Mesenchymal stem cell (in vitro differentiated cells and primary cell): ENCODE measurements at places on chromosomes 12 and 14.

DNA sequence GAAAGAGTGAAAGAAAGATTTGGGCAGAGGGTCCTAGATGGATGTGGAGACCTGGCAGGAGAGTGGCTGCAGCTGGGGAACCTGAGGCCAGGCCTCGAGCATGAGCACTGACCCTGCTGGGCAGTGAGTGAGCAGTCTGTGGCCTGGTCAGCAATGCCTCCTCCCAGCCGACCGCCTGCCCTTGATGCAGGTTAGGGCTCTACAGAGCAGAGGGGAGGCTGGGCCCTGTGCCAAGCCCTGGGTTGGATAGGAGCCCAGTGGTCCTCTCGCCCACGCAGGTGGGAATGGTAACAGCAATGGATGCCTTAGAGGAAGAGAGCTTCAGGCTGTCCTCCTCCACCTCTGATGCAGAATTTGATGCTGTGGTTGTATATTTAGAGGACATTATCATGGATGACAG, 59.8 kb downstream of the RAB35 start:
- DNase-seq = no peak

DNA sequence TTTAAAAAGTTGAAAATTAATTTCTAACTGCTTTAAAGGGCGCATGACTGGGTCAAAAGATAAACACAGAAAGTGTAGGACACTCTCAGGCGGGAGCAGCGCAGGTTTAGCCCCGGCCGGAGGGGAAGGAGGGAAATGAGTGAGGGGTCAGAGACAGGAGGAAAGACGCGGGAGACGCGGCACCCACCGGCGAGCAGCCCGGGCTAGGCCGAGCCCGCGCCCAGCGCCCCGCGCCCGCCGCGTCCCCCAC, 591 bp downstream of the GXYLT1 start:
- DNase-seq = no peak

GRCh38 chr14:54225457-54226060, 171.2 kb upstream of the CDKN3 start:
- DNase-seq = no peak

DNA sequence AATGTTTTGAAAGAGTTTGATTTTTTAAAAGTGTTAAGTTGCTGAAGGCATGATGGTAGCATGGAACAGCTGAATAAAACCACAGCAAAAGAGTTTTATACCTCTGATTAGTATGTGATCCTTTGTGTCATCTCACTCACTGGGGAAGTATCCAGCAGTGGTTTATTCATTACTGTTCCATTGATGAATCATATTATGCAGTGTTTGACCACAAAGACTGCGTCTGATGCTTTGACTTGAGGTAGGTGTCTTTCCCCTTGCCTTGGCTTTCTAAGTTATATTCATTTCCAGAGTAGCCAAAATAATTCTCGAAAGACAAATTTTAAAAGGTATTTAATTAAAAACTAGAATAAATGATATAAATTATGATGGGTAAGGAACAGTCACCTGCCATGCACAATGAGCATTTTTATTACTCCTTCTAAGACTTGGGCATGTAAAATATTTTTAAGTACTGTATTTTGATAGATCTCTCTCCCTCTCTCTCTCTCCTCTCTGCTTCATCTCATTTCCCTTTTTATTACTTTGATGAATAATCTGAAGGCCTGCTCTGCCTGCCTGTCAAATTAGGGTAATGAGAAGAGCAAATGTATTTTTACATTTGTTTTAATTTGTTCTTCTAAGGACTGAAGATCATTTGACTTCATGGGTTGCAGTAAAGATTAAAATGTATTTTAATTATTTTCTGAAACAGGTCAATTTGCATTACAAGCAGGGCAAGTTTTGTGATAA, 164.9 kb downstream of the NAV3 start:
- DNase-seq = peak; percentile 74

DNA sequence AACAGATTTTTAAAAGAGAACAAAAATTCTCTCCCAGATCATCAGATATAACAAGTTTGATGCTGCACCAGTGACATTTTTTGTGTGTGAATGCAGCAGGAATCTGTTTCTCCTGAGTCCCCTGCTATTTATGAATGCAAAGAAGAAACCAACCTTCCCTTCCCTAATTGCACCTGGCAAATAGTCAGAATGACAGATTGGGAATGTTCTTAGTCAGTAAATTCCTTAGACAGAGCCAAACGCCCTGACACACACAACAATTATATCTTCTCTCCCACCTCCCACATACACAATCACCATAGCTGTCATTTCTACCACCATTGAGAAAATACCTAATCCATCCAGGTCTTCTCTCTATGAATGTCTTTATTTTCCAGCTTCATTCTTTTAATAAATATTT, 174.4 kb downstream of the ALG10B start:
- DNase-seq = no peak

DNA sequence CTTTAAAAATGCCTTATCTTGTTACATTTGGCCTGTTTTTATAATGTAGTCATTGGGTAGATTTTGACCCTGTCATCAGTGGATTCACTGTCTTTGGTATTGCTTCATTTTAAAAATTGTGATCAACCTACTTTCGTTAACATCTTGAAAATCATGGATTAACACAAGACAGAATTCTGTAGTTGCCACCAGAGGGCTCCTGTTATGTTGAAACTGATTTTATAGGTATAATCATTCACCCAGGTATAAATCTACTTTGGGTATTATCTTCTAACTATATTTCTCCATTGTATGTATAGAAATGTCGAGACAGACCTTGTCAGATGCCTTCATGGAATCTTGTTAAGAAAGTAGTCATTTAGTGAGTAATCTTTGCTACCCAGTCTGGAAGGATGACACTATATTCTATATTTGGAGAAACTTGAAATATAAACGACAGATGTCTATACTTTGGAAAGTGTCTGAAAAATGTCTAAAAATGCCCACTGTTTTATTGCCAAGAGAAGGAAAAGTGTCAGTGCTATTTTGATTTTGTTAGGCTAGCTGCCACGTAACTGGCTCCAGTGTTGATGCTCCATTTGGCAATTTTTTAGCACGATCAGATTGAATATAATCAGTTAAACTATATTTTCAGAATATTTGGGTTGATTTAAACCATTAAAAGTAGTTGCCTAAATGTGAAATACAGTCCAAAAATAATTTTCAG, 129.4 kb downstream of the PELI2 start:
- peak; percentile 30 for DNase-seq

GRCh38 chr12:20260851-20261250, 107.5 kb upstream of the PDE3A start:
- DNase-seq = no peak

DNA sequence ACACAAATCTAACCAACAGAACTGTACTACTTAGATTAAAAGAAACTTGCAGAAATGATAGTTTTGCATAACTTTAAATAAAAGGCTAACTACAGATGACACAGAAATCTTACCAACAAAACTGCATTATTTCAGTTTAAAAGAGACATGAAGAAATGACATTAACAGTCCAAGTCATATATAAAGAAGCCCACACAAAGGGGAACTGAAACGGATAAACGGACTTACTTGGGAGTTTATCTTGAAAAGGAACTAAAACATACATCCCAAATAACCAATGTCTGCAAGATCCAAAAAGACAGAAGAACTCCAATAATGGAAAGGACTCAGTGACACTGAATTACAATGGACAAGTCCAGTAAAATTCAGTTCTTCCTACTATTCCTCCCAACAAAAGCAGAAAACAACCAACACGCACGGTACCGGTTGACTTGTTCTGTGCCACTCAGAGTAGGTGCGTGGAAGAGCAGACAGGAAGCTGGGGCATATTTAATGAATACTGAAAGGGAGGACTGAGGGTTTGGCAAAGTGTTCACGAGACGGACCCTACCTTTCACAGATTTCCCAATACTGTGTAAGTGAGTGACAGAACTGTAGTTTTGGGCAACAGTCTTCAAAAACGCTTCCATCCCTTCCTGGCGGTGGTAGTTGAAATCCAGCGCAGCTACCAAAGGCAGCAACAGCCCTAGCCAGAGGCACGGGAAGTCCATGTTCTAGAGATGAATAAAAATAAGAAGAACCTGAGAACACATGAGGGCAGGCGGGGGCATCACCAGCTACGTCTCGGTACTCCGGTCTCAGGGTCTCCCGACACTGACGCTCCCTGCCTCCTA, 627 bp downstream of the CPM start:
- DNase-seq = peak; percentile 25
